Stromal cell of bone marrow (primary cell): ENCODE measurements at places on chromosomes 4 and X.

GRCh38 chr4:148015058-148015457, 283.2 kb downstream of the ARHGAP10 start:
- no peak for DNase-seq

DNA sequence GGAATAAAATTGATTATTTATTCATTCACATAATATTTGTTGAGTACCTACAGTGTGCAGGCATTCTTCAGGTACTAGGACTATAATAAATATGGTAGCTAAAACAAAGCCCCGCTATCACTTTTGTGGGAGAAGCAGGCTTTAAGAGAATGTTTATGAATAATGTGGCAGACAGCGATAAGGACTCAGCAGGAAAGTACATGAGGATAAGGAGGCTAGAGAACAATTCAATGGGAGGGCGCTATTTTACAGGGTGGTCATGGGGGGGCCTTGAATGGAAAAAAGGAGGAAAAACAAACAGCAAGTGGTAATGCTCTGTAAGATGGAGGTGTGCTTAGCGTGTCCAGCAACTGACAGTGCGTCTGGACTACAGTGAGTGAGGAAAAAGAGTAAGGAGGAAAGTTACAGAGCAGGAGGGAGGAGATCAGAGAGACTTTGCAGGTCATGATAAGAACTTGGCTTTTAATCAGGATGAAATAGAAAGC, 264.2 kb upstream of the ETNPPL start:
- no peak for DNase-seq

DNA sequence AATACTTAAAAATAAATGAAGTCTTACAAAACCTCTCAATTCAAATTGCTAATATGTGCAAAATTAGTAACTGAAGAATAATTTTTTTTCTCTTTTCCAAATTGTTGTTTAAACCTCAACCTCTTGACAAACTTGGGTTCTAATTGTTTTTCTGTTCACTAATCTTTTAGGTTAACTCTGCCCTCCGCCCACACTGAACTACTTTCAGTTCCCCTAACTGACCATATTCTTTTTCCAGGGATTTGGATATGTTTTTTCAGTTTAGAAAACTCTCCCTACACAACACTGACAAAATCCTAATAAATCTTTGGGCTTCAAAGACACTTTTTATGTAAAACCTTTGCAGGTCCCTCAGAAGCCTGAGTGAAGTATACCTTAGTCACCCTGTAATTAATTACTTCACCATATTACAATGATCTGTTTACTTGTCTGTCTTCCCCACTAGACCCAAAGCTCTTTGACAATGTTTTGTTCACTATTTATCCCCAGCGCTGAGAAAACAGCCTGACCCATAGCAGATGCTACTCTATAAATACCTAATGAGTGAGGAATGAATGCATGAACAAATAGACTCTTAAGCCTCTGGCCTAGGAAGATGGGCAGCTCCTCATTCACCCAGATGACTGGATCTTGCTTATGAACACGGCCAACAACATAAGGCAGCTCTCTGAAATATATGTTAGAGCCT, 134.9 kb downstream of the MAML3 start:
- DNase-seq, result no peak

- no peak for DNase-seq
These were observed 142.2 kb downstream of the DKK2 start for GRCh38 chr4:106893903-106894302.

DNA sequence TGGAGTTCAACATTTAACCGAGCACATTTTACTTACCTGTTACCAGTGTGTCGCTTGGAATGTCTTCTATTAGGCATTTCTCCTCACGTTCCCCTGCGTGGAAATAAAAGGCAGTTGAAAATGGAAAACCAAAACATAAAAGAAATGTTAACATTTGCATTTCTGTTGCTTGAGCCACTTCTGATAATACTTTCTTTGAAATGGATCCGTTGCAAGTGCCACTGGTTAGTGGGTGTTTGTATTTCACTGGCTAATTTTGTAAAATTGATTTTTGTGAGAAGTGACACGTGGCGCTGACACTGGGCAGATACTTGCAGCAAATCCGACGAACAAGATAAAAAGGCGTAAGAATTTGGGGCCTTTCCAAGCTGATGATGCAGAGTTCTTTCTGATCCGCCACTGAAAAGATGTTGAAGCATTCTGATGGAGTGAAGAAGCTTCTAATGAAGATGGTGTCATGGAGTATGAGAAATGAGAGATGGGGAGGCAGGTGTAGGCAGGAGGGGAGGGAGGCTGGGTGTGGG, 18.8 kb downstream of the SPON2 start:
- no peak for DNase-seq
